Germinal center (tissue), 1 donor: ENCODE measurements at places on chromosomes 4 and X.

GRCh38 chr4:184283659-184284335 lies 66.1 kb upstream of the ENPP6 start:
- DNase-seq = no peak

DNA sequence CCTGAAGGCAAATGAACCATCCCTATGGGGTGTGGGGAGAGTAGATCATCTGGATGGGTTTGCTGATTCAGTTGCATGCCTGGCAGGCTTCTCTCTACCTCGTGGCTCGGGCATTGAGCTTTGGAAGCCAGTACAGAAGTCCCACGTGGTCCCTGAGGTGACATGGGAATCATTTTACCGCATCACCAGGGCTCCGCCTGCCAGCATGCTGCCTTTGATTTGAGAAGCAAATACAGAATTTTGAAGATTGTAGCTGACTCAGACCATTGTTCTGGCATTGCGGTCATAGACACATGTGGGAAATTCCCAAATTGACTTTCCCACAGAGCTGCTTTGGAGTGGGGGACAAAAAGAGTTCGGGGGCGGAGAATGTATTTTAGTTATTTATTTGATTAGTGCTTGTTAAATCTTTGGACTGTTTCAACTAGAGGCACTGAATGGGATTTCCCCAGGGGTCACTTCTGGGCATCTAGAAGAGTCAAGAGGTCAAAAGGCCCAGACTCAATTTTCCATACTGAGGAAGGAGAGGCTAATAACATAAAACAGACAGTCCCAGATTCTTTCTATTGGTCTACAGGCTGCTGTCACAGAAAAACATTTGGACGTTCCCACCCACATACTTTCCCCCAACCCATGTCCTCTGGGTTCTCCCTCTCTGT lies 79.3 kb downstream of the NHSL2 start:
- no peak for DNase-seq

DNA sequence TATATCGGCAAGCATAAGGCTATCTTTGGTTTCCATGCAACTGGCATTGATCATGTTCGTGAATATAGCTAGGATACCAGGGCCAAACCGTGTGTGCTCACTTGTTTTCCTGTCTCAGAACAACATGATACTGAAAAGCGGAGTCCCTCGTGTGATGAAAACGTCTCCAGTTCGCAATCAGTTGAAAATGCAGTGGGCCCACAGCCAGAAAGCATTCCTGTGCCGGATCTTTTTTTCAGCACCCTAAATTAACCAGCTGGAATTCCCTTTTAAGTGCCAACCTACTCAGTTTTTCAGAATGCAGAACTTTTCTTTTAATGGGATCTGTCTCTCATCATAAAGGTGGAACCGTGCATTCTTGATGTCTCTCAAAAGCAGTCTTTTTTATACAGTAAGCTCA lies 130.8 kb upstream of the FRG1 start:
- DNase-seq = no peak

GRCh38 chr4:94409375-94409679 lies 42.4 kb upstream of the PDLIM5 start:
- no peak for DNase-seq

GRCh38 chr4:30437316-30437715 lies 282.9 kb upstream of the PCDH7 start:
- DNase-seq = no peak

- no peak for DNase-seq
These were observed 44.4 kb downstream of the PCGF3 start for GRCh38 chr4:749698-750666.

DNA sequence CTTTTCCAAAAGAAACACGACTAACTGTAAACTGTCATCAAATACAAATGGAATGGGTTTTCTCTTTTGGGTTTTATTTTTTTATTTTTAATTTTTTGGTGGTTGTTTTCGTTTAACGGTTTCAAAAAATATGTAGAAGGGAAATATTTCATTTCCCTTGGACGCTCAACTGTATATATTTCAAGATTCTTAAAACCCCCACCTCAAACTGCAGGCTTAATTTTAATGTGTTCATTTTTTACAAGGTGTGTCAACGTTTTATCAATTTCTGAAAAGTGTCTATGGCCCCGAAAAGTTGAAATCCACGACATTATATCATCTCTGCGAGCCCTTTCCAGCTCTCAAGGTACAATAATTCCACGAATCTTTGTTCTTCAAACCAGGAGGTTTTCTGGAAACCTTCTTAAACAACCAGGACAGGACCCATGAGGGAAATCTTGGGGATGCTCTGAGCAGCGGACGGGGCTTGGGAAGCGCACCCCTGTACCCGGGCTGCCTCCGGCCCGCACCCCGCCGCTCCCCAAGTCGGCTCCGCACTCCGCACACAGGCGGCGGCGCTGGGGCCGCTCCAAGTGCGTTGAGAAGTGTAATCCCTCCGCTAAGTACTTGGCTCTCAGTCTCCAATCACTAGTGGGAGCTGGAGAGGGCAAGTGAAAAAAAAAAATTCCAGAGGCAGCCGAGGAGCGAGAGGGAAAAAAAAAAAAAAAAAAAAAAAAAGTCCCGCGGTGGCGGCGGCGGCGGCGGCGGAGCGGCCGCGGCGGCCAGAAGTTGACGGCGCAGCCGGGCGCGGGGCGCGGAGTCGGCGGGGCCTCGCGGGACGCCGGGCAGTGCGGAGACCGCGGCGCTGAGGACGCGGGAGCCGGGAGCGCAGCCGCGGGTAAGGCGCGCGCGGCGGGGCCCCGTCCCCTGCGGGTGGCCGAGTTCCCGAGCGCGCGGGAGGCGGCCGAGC lies at the start of gene BMPR1B:
BMPR1B (plus strand) TSS at position 764 of the 949 bp plus-strand sequence. CDS start 346,470 bp downstream, outside the sequence.
- DNase-seq = no peak

GRCh38 chr4:71832049-71832448 lies 48.2 kb upstream of the GC start:
- no peak for DNase-seq

DNA sequence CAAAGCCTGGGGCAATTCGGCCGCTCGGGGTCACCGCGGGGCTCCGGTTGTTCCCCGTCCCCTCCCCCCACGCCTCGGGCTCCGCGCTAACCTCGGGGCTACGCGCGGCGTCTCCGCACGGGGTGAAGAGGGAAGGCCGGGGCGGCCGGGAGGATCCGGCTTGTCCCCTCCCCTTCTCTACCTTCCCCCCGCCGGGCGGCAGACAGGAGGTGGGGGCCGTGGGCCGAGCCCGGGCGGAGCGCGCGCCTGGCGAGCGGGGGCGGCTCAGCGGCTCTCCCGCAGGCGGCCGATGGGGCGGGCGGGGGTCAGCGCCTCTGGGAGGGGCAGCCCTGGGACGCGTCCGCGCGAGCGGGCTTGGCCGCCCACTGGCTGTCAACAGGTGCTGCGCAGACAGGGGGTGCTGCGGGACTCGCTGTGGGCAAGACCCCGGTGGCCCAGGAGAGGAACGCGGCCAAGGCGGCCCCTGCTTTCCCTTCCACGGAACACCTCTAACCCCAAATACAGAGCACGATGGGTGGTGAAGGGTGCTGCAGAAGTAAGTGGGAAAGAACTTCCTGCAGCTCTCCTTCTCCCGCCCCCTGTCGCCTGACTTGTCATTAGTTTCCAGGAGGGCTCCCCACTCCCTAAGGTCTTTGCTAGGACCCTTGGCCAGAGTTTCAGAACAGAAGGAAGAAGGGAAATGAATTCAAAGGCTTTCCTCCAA lies at the start of gene PDGFC:
PDGFC (minus strand) TSS at position 124 of the 703 bp plus-strand sequence. CDS start 896 bp downstream, outside the sequence.
- peak; percentile 5 for DNase-seq

GRCh38 chr4:153205757-153206156 lies 1.5 kb downstream of the TRIM2 start:
- DNase-seq = no peak

DNA sequence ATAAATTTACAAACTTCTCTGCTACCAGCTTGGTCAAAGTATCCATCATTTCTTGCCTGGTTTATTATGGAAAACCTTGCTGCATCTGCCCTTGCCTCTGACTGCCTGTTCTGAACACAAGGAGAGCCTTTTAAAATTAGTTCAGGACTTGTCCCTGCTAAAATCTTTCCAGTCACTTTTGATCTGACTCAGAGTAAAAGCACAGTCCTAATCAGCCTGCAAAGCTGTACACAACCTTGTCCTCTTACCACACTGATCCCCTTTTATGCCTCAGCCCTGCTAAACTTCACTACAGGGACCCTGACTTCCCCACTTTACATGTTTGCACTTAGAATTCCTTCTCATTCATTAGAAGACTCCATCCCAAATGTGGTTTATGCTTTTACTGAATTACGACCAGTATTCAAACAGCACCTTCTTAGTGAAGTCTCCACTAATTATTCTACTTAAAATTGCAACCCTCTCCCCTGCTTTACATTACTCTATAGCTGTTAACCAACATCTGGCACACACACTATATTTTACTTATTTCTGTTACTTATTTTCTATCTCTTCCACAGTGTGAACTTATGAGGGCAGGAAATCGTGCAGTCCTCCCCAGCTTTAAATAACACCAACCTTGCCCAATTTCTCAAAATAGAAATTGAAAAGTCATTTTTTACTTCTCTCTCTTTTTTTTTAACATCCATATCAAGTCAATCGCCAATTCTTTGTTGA lies 6.3 kb downstream of the GABRA4 start:
- no peak for DNase-seq

GRCh38 chr4:53818104-53818503 lies 226.8 kb upstream of the LNX1 start:
- DNase-seq = no peak

GRCh38 chr4:139458999-139459398 lies 5.1 kb downstream of the RAB33B start:
- DNase-seq = no peak

- DNase-seq = no peak
These were observed 303.6 kb upstream of the FAT1 start for GRCh38 chr4:187027272-187027671.

- DNase-seq = no peak
These were observed 80.8 kb downstream of the ANKRD50 start for GRCh38 chr4:124631760-124632159.

DNA sequence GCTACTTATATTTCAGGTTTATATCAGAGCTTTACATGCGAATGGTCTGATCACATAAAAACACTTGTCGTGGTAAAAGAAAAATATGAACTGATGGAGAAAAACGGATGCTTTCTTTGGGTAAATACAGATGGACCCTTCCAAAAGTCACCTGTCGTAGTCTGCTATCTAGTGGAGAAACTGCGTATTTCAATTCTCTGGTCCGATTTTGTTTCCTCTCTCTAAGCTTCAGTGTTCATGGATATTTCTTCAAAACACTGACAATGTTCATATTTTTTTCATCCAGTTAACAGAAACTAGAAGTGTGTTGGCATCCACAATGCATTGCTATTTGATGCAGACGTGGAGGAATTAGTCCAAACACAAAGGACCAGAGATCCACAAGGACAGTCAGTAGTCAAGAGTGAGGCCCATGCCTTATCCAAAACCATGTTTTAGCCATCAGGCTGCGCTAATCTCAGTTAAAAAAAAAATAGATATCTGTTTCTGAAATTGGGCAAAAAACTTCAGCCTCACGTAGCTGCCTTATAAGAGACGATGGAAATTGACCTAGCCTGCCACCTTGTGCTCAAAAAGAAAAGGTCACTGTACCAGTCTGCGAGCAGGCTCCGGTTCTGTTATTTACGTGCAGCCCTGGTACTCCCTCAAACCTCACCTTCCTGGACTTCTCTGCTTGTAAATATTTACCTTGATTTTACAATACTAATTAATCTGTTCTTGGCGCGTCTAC lies 16.0 kb downstream of the MEPE start:
- peak; percentile 43 for DNase-seq

GRCh38 chr4:109072595-109072994 lies 229.9 kb downstream of the COL25A1 start:
- no peak for DNase-seq

DNA sequence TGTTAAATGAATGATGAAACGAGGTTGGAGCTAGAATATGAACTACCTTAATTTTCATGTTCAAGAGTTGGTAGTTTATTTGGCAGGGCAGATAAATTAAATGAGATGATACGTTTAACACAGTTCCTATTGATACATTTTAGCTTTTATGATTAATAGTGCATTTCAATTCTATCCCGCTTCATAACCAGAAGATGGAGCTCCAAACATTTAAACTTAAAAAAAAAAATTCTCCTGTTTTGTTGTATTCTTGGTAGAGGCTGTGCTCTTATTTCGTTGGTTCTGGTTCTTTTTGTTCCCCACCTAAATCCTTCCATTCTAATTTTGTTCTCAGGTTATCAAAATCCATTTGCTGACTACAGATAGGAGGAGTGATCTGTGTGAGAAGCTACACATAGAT lies 71.8 kb upstream of the PTPN13 start:
- DNase-seq = no peak

DNA sequence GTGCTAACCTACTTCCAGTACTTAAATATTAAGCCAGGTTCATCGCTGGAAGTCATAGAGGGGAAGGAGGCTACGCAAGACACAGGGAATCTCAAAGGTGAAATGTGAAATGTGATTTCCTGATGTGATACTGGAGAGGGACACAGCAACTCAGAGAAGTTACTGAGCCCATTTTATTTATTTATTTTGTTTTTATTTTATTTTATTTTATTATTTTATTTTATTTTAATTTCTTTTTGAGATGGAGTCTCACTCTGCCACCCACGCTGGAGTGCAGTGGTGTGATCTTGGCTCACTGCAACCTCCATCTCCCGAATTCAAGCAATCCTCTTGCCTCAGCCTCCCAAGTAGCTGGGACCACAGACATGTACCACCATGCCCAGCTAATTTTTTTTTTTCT lies 19.7 kb downstream of the CLRN2 start:
- DNase-seq = no peak

DNA sequence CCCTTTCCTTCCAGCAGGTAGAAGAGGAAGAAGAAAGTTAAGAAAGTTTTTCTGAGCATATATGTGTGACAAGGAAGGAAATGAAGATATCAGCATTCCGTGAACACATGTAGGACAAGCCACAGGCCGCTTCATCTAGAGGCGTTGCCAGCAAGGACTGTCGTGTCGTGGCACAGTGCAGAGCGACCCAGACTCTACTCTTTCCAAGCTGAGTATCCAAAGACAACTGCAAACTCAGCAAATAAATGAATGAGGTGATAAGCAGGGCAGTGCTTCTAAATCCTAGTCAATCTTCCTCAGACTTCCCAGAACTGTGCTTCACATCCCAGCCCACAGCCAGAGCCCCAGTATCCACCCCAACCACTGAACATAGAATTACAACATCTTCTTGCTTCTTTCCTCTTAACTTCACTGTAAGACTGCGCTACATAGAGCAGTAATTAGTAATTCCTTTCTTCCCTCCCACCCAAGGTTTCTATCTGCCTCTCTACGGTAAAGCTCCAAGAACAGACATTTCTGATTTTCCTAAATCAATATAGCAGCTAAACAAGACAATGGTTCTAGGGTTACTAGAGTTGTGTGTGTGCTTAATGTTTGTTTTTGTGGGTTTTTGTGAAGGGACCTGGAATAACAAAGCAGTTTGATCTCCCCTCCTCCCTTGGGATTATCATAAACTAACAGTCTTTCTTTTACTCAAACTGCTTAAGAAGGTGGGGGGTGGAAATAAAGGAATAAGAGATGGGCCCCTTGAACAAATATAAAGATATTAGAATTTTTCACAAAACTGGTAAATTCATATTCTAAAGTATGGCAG lies 71.6 kb downstream of the PAPSS1 start:
- DNase-seq = no peak
